ENCODE measurements at places on chromosomes 3 and 15.

- DNase-seq, result no peak
Observed at GRCh38 chr15:52567871-52568600, 794 bp downstream of the ARPP19 start.

GRCh38 chr3:145519398-145520047 lies 641.5 kb downstream of the PLOD2 start:
- DNase-seq, result peak; percentile 59

- no peak for DNase-seq
Observed at GRCh38 chr15:66965201-66965900, 100.1 kb upstream of the SMAD3 start.

- no peak for DNase-seq
Observed at GRCh38 chr3:33438284-33438668, 1.9 kb downstream of the UBP1 start.

GRCh38 chr15:81263477-81263876 lies 60.5 kb downstream of the STARD5 start:
- no peak for DNase-seq

GRCh38 chr15:96959501-96959900 lies 629.0 kb downstream of the NR2F2 start:
- DNase-seq, result no peak

DNA sequence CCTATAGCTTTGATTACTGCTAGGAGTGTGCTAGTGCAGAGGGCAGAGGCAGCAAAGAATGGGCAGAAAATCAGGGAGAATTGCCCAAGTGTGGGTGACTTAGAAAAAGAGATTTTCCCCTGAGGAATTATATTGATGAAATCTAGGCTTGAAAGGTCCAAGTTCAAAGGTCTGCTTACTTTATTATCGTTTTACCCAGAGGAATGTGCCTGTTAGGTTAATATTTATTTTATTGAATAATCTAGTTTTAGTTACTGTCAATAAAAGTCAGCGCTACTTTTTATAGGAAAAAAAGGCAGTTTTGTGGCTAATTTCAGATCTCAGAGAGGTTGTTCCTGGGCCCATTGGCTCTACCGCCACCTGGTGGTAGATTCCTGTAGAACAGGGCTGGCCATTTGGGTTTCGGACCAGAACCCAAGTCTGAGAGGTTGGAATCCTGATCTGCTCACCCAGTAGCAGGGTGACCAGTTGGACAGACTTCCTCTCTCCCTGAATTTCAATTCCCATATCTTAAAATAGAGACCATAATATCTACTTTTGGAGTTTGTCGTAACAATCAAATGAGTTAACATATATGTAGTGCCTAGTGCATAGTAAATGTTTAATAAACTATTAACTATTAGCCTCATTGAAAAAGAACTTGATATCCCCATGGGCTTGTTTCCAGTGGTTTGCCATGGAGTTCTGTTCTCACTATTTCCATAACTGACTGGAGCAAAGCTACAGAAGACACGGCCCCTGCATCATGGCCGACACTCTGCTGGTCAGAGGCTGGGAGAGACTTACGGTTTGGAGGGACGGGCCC lies 62.7 kb upstream of the ZNF148 start:
- DNase-seq, result peak; percentile 79

DNA sequence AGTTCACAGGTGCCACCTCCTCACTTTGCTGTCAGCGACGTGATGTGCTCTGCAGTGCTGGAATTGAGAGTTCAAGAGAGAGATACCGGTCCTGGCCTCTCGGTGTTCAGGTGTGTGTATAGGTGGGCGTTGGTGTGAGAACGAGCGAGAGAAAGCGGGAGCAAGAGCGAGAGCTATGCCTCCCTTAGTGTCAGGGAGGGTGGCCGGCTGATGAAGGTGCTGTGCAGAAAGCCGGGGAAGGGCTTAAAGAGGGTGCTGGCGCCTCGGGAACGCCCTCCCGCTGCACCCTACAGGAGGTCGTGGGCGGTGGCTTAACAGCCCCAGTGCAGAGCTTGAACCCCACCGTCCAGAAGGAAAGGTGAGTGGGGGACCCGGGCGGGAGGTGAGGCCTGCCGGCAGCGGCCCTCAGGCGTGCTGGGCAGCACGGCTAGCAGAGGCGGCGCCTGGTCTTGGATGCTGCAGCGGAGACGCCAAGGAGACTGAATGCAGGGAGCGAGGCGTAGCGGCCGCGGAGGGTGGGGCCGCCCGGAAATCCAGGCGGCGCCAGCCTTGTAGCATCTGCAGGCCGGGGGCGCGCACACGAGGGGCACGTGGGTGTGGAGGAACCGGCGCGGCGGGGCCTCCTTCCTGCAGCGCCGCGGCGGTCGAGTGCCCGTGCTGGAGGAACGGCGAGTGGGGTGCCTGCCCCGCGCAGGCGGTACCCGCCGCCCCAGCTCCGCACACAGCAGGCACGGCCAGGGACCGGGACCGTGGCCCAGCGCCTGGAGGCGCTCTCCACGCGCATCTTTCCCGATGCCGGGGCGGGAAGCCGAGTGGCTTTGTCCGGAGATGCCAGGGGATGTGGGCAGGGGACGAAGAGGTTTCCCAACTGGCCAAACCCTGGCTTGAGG lies 246.8 kb upstream of the TOPAZ1 start:
- peak; percentile 92 for DNase-seq

DNA sequence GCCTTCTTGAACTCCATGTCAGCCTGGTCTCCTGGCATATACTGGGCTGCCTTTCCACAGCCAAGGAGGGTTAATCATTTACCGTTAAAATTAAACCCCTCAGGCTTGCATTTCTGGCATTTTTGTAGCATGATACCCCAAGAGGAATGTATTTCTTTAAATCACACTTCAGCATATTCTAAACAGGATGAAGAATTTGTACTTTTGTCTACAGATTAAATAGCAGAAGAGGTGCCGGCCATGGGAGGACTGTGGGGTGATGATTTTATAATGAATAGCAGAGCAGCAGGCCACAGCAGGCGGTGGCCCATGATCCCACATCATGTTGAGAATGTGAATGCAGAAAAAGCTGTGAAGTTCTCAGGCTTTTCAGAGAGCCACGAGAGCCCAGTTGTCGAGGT lies 90.2 kb downstream of the ARNT2 start:
- DNase-seq, result peak; percentile 80

- DNase-seq, result no peak
Observed at GRCh38 chr3:4776399-4776979, 202.7 kb upstream of the BHLHE40 start.

- no peak for DNase-seq
Observed at GRCh38 chr15:52100807-52101442, 11.7 kb downstream of the BCL2L10 start.

- DNase-seq, result peak; percentile 63
Observed at GRCh38 chr3:149536429-149536828, 61.9 kb downstream of the TM4SF4 start.
